Regular cardiac myocyte (primary cell): ENCODE measurements at places on chromosomes 1 and 21. TPM values are rescaled to one million over a fixed set of nuclear protein-coding genes. Genes with fewer than 3 reads are reported as not detected.

The TMPRSS15 gene
- not detected in 2 replicates for total RNA-seq

The CFHR5 gene
- not detected in 2 replicates for total RNA-seq

The IL19 gene
- 0.28 TPM in 1 of 2 replicates, not detected in the other for total RNA-seq

The EXOC8 gene
- 14.9 and 22.6 TPM in 2 replicates for total RNA-seq

The GBP7 gene
- not detected in 2 replicates for total RNA-seq

The HRNR gene
- total RNA-seq, result not detected in 2 replicates

The GPR37L1 gene
- not detected in 2 replicates for total RNA-seq

The RAB3B gene
- total RNA-seq, result 35.2 and 38.3 TPM in 2 replicates

The CD1C gene
- under 0.01 TPM in 1 of 2 replicates, not detected in the other for total RNA-seq

The GNAI3 gene
- 15.2 and 19.9 TPM in 2 replicates for total RNA-seq

The GSTM2 gene
- 5.4 and 17.5 TPM in 2 replicates for total RNA-seq

The PRR9 gene
- total RNA-seq, result not detected in 2 replicates
